ENCODE measurements at places on chromosomes 6 and 20.

- no peak for DNase-seq
Measured at GRCh38 chr20:9301129-9302090, 213.0 kb upstream of the LAMP5 start.

GRCh38 chr6:21033575-21034026 lies 499.3 kb downstream of the CDKAL1 start:
- DNase-seq, result no peak

DNA sequence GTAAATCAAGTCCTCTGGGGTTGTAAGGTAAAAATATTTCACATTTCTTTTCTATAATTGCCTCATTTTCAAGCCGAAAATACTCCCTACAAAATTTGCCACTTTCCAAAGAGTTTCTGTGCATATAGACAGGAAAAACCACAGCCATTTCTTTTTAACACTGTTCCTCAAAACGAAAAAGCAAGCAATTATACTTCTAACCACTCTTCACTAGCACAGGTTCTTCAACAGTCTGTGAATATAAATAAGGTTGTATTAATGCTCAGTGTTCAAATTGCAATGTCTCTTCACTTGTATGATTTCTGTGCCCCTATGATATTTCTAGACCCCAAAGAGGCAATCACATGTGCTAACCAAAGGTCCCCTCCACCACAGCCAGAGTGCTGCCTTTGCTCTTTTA lies 206.0 kb downstream of the SIM1 start:
- DNase-seq, result no peak

DNA sequence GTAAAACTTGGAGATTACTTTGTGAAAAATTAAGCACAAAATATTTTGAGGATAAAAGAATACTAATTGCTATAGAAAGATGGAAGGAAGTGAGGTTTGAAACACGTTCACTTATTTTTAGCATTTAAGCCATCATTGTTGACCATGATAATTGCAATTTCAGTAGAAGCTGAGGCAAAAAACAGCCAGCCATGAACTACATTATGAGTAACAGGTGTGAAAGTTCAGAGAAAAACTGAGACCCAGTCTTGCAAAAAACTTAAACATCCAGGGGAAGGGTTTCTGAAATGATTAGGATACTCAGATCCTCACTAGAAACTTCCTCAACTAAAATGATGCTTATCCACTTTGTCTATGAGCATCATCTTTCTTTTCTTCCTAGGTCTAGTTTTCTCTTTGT lies 619.4 kb downstream of the PHF3 start:
- DNase-seq, result no peak

DNA sequence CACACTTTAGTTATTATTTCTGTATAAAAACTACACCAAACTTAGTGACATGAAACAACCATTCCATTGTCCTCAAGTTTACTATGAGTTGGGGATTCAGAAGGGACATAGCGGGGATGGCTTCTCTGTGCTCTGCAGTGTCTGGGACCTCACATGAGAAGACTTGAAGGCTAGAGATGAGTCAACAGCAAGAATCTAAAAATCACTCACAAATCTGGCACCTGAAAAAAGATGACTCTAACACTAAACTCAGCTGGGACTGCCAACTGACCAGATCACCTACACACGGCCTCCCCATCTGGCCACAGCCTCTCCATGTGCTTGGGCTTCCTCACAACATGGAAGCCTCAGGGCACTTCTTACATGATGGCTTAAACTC lies 63.0 kb upstream of the EYA2 start:
- DNase-seq, result no peak

GRCh38 chr20:24773168-24773567 lies 175.9 kb upstream of the CST7 start:
- no peak for DNase-seq

GRCh38 chr6:118649918-118650581 lies 1.3 kb downstream of the CEP85L start:
- DNase-seq, result no peak

- no peak for DNase-seq
Measured at GRCh38 chr6:48213076-48213788, 102.2 kb upstream of the PTCHD4 start.

- DNase-seq, result no peak
Measured at GRCh38 chr6:32190911-32191677, 1.1 kb upstream of the PBX2 start.

DNA sequence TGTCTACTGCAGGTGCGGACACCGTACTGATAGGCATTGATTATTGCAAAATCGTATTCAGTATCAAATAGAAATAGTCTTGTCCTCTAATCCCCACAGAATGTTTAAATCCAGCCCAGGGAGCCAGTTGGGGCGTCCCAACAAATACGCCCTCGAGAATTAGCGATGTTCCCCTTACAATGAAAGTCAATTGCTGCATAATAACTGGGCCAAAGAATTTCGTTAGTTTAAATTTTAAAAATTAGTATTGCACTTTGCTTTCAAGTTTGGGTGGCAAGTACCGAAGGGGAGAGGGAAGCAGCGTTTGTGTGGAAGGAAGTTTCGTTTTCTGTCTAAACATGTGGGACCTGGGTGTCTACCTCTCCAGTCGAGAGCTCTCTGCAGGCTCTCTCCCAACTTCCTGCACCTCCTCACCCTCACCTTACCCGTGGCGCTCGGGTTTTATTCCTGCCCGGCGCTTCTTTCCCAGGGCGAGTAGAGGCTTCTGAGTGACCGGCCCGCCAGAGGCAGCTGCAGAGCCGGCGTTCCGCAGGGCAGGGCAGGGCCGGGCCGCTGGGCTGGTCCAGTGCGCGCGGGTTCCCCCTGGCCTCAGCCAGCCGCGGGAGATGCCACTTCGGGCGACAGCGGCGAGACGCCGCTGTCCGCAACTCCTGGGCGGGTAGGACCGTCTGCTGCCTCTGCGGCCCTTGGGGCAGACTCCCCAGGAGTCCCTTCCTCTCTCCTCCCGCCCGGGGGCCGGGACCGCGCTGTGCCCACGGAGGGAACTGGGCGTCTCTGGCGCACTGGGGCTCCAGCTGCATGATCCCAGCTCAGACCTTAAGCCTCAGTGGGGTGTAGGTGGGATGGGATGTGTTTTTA lies 862 bp upstream of the TFAP2C start:
- DNase-seq, result no peak

- no peak for DNase-seq
Measured at GRCh38 chr20:13173201-13173600, 47.9 kb upstream of the ISM1 start.

DNA sequence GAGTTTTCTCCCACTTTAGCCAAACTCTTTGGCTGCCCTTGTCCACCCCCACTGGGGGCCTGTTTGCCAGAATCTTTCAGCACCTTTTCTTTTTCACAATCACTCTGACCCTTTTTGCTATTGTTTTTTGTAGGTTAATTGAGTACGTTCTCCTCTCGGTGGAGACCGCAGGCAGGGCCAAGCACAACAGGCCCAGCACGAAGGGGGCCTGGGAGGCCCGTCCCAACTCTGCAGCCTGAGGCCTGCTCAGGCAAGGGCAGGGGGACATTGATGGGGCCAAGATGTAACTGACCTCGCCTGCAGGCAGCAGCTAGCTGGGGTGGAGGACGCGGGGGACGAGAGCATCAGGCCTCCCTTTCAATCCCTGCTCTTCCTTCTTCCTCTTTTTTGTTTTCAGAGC lies 47.7 kb downstream of the SLC2A10 start:
- DNase-seq, result no peak

DNA sequence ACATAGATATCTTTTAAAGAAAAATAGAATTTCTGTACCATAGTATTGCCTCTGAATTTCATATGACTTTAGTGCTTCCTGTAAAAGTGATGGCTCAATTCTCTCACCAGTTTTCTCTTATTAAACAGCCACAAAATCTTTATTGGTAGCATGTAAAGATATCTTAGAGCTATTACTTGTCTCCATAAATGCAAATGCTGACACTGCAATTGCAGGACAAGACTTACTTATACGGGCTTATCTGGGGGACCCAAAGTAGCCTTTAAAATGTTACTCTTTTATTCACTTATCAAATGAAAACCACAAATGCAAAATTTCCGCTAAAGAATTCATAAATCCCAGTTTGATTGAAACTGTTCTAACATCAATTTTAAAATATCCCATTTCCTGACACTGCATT lies 287.1 kb upstream of the SPTLC3 start:
- DNase-seq, result no peak

DNA sequence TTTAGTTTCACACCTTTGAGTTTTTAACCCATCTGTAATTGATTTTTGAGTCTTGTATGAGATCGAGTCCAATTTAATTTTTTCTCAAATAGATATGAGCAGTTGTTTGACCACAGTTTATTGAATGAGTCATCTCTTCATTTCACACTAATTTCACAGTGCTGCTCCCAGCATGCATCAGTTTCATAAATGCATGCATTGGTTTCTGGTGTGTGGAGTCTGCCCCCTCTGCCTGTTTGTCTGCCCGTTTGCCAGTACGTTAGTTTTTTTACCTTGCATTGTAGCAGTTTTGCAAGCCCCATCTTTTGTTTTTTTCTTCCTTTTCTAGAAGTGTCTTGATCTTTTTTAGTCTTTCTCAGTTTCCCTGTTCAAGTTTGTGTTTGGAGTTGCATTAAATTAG lies 11.9 kb downstream of the SLX4IP start:
- no peak for DNase-seq

- no peak for DNase-seq
Measured at GRCh38 chr6:16279243-16279642, 40.9 kb downstream of the GMPR start.

GRCh38 chr20:23510000-23510590 lies 19.2 kb downstream of the CST8 start:
- DNase-seq, result no peak

- DNase-seq, result no peak
Measured at GRCh38 chr6:161890832-161891297, 617.0 kb upstream of the AGPAT4 start.

DNA sequence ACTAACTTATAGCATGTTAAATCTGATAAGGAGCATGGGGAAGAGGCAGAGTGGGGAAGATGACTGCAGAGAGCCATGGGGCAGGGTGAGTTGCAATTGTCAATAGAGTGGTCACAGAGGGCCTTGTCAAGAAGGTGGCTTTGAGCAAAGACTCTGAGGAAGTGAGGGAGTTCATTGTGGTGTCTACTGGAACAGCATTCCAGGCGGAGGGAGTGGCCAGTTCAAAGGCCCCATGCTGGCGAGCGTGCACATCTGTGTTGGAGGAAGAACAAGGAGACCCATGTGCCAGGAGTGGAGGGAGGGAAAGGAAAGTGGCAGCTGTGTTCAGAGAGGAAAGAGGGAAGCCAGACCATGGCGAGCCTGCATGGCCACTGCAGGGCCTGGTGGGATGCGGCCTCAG lies 15.8 kb upstream of the GPR6 start:
- DNase-seq, result no peak

- no peak for DNase-seq
Measured at GRCh38 chr6:8392569-8392968, 42.8 kb downstream of the SLC35B3 start.

DNA sequence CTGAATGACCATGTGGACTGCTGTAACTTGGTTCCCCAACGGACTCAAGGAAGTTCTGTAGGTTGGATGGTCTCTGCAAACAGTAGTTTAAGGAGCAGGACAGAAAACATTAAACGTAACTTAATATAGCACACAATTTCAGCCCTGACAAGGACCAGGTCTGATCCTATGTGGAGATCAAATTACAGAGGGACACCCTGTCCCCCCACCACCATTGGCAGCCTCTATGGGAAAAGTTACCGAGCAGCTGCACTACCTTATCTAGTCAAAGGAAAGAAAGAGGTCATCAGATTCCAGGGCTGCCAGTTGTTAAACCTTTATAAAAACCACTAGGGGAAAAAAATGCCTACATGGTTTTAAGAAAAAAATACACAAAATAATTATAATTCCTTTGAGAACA lies 191.5 kb upstream of the RSPO3 start:
- no peak for DNase-seq

GRCh38 chr20:50323209-50323608 lies 132.6 kb downstream of the CEBPB start:
- DNase-seq, result no peak

GRCh38 chr6:70264306-70264705 lies 38.6 kb downstream of the COL9A1 start:
- no peak for DNase-seq

DNA sequence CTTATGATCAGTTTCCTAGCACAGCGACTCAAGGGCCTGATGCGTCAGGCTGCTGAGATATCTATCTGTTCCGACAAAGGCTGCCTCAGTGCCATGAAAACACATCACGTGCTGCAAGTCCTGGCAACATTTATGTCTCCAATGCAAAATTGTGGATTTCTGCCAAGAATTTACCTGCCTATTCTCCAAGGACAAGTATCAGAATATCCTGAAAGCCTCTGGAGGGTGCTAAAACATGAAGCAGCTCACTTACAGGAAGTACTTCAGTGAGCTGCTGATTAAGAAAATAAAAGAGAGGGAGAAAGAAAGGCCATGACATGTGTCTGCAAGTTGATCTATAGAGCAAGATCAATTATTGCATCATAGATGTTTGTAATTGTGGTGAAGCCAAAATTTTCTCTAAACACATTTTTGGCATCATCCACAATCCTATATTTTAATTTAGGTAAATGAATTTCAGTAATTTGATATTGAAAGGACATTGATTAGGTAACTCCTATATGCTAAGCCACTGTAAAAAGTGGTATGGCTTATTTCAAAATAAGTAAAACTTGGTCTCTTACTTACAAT lies 25.8 kb upstream of the TPBG start:
- DNase-seq, result no peak

GRCh38 chr6:128919412-128920180 lies 36.7 kb downstream of the LAMA2 start:
- DNase-seq, result no peak

DNA sequence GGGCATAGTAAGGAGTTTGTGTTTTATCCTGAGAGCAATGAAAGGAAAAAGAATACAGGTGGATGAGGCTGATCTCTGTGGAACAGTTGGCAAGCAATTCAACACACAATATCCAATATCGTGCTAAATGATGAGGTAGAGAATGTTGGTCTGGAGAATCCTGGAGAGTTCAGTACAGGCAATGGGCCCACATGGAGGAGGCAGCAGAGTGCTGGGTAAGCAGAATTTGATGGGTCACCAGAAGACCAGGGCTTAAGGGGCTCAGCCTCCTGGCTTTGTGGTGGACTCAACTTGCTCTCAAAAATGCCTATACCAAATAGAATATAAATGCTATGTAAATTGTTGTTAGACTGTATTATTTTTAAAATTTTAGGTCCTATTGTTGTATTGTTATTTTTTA lies 271.5 kb upstream of the JARID2 start:
- DNase-seq, result no peak

GRCh38 chr6:137332637-137333280 lies 113.6 kb upstream of the IFNGR1 start:
- no peak for DNase-seq

DNA sequence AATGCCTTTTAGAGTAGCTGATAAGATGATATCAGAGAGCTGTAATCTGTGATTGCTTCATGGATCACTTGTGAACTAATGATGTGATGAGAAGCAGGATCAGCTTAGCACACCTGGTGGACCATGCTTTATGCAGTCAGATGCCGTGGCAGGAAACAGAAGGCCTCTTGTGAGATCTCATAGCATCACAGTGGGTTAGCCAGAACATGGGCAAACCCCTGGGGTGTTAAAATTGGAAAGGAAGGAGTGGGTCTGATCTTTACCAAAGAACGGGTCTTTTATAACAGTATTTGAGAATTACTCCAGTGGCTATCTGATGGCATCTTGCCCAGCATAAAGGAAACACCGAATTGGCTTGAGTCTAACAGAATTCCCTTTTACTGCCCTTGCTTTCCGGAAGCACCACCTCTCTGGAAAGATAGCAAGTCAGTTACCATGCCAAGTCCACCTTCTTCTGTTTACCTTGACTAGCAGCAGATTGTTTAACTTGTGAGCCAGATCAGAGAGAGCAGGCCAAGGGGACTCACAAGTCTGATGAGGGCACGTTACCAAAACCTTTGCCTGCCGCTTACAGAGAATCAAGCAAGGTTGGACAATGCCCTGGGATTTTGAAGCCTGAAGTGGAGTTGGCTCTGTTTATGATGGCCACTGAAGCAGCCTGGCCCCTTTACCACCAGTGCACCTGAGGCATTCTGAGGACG lies 20.9 kb upstream of the SRF start:
- DNase-seq, result no peak
